ENCODE measurements at places on chromosomes 11 and 22.

GRCh38 chr11:1574238-1574932, 2.3 kb upstream of the DUSP8 start:
- DNase-seq: no peak

DNA sequence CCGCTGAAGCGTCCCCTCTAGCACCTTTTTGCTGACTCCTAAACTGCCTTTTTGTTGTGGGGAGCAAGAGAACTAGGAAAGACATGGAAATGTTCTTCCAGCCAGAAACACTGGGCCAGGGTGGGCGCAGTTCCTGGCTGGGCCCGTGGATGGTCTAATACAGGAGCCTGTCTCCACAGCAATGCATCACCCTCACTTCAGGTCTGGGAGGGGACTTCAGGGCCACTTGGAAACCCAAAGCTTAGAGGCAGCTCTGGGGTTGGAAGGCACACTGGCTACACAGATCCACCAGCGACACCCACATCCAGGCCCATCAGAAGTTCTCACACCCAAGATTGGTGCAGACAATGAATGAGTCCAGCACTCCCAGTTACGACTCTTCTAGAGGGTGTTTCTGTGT, 120.3 kb downstream of the ETS1 start:
- DNase-seq: no peak

GRCh38 chr11:109972181-109972715, 120.9 kb upstream of the ZC3H12C start:
- DNase-seq: no peak

DNA sequence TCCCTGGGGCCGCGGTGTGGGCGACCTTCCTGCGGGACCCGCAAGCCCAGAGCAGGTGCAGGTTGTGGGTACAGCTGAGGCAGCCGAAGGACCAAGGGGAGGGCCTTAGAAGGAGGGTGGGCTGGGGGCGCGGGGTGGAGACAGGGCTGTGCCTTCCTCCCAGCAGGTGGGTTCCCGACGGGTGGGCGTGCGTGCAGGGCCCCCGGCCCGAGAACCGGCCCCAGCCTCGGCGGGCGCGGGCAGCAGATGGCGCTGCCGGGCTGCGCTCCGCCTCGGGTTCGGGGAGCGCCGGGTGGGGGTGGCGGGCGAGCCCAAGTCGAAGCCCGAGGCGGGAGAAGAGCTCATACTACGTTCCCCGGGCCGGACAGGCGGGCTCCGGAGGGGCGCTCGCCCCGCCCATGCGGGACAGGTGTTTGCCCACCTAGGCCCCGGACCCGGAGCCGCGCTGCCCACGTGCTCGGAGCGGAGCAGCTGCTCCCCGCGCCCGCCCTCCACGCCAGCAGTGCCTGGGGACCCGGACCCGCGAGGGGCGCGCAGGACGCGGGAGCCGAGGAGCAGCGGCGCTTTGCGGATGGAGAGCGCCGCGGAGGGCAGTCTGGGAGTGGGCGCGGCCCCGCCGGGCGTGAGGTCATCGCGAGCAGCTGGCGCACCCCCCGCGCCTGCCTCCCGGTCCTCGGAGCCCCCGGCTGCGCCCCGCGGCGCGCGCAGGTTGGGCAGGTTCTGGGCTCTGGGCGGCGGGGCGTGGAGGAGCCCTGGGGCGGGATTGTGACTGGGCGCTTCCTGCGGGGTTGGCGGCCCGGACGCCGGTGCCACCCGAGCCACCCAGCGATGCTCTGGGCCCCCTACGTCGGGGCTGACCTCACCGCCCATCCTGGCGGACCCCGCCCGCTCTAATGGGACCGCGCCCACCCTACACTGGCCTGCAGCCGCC, 25.3 kb downstream of the DUSP8 start:
- no peak for DNase-seq

DNA sequence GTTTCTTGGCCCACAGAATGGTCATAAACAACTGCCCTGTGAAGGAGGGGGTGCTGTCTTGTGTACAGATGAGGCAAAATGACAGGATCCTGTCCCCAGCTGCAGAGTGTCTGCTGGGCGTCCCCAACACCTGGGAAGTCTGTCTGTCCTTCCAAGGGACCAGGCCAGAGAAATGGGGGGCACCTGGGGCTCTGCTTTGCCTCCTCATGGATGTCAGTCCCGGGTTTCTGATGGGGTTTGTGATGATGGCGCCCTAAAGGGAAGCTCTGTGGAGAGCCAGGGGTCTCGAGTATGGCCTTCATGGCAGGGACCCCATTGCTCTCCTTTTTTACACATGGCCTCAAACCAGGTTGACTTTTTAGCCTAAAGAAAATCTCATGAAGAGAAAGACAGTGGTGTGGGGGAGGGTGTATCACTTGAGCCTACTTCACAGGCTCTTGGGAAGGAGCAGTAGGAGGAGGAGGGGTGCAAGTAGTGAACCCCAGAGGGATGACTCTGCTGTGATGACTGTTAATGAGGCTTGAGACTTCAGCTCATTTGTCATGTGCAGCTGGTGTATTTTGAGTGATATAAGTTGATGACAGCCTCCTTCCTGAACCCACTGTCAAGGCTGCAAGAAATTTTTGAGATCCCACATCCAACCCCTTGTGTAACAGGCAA, 40.6 kb upstream of the TUB start:
- DNase-seq: no peak

Data from RWPE2 (cell line).